ENCODE measurements at places on chromosomes 7 and 10.

DNA sequence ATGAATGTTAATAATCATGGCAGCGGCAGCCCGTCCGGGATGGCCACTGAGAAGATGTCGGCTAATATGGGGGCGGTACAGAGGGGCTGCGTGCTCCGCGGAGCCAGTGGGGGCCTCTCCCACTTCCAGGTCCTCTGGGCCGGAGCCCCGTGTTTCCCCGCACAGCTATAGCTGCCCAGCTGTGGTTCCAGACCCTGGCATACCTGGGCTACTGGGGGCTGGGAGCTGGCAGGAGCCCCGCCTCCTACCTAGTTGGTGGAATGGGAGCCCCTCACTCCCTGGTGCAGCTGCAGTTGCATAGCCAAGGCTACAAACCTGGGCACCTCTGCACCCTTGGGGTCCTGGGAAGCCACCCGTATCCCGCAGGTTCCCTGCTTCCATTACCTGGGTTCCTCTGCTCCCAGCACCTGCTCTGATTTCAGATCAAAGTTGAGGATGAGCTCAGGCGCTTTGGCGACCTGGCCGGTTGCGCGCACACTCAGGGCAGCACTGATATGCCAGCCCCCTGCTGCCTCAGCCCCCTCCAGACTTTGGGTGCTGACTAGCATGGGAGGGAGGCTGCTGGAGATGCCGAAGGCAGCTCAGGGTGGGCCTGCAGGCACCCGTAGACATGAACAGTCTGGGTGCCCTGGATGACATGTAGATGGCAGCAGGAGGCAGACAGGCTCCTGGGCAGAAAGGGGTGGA is 236.5 kb upstream of the SEMA3D start:
- no peak for DNase-seq

- peak; percentile 47 for DNase-seq
Observed at GRCh38 chr7:91112902-91113341, 151.3 kb upstream of the FZD1 start.

GRCh38 chr10:77157248-77158019 is 480.2 kb downstream of the KCNMA1 start:
- no peak for DNase-seq

DNA sequence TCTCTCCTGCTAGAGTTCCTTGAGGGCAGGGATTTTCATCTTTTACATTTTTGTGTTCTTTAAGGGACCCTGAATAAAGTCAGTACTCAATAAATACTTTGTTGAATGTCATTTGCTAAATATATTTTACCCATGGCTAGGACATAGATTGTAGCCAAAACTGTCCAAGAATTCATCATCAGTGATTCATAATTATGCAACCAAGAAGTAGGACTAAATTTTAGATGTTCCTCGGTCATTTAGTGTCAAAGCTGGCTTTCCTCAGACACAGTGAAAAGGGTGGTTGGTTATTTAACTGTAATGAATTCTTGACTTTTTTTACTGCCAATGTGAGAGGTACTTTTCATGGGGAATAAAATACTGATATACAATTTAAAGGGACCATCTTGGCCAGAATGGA is 3.3 kb downstream of the NUDT13 start:
- peak; percentile 56 for DNase-seq

DNA sequence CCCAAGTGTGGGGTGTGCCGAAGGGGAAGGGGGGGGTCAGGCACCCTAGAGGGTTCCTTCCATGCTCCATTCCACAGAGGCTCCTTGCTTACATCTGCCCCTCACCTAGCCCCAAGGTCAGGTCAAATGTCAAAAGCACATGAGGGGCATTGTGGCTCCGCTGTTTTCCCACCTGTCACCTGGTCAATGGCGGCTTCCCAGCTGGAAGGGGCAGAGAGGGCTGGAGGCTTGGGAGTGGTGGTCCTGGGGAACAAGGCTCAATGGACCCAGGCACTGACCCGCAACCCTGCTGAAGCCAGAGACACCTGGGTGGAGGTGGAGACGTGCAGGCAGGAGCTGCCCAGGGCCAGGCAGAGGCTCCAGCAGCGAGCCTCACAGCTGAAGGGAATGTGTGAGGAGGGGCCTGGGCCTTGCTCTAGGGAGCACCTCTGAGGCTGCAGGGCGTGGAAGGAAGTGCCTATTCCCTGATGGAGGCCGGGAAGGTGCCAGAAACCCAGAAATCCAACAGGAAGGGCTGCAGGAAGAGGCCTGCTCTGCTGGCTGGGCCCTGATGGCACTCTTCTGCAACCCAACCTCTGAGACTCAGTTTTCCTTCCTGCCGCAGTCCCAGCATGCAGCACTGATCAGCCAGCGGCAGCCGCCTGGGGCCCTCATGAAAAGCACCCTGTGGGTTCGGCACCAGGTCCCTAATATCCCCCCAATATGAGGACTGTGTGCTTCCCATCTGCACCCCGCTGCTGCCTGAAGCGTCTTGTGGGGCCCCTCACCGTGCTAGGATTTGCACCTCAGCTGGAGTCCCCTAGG is 16.0 kb downstream of the RASGEF1A start:
- DNase-seq, result no peak

- peak; percentile 64 for DNase-seq
Observed at GRCh38 chr7:36048902-36049240, 104.2 kb upstream of the EEPD1 start.

GRCh38 chr10:101132636-101133473 is 1.8 kb downstream of the TLX1 start:
- DNase-seq, result no peak

DNA sequence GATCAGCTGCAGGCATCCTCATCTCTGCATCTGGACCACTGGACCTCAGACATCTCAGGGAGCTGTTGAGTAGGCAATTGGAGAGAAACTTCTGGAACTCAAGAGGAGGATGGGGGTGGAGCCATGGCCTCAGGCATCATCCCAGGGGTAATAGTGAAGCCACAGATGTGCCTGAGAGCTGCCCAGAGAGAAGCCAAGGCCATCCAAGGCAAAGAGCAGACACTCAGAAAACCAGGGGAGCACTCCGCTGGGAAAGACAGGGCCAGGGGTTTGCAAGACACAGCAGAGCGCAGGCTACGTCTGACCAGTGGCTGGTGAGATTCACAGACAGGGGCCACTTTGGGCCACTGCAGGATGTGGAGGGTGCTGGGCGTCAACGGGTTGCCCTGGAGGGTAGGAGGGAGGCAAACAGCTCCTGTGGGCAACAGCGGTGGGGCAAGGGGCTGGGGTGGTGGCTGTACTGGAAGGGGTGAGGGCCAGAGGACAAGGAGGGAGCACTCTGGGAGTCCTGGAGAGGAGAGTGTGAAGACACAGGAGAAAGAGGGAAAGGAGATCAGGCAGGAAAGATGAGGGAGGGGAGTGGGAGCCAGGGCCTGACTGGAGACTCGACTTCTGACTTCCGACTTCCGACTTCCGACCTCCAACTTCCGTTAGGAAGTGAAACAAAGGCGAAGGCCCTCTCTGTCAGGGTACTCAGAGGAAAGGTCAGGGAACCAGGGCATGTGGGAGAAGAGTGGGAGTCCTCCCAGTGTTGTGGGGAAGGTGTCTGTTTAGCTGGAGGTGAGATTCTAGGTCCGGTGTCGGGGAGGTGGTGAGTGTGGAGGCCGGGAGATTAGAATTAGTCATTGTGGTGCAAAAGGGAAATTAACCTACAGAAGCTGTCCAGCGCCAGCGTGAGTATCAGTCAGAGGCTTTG is 69.7 kb upstream of the ANTXRL start:
- no peak for DNase-seq

DNA sequence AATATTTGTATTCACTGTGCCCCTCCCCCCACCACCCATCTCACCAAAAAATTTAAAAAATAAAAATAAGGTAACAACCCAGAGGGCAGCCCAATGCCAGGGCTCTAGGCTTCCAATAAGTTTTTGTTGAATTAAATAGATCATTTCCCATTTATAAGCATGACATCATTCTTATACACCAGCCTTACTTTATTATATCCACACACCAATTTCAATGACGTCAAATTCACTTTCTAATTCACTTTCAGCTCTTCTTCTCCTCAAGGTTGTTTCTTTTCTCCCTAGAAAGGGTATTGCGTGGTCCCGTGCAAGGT is 1.2 kb upstream of the DKK1 start:
- no peak for DNase-seq

GRCh38 chr7:139820089-139820488 is 9.0 kb upstream of the TBXAS1 start:
- DNase-seq, result no peak

- no peak for DNase-seq
Observed at GRCh38 chr10:113369365-113369694, 183.5 kb upstream of the HABP2 start.

DNA sequence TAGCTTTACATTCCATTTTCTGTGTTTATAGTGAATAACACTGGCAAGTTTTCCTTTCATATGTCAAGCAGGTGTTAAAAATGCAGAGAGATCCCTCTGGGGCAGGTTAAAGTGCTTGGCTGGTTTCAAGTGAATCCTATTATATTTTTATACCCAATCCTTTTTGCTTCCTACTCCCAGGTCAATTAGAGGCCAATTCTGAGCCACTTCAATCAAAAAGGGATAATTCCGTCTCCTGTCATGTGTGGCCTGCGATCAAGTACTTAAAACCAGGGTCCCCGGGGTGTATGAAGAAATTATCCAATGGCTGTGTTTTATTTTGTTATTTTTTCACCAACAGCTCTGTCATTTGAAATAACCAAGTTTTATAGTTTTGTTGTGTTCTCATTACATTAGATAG is 313.2 kb downstream of the PRPF18 start:
- DNase-seq, result no peak
